ENCODE measurements at places on chromosomes 2 and 18.

DNA sequence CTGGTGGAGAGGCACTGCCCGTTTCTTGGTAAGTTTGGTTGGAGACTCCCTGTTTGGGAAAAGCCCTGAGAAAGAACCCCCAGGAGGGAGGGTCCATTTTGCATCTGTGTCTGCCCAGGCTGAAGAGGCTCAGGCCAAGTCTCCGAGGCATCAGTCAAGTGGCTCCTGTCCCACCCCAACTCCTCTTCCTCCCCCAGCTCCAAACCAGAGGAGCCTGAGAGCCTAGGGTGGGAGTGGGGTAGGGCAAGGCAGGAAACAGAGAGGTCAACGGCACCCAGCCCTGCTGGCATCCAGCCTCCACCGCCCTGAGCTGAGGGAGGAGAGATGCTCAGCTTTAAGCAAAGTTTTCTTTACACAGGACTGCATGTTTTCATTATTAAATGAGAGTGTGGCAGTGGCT, 38.2 kb downstream of the CYP27C1 start:
- no peak for DNase-seq

GRCh38 chr2:96594691-96595152, 43.4 kb downstream of the KANSL3 start:
- DNase-seq, result no peak

- no peak for DNase-seq
Observed at GRCh38 chr2:156311976-156312375, 20.5 kb downstream of the NR4A2 start.

DNA sequence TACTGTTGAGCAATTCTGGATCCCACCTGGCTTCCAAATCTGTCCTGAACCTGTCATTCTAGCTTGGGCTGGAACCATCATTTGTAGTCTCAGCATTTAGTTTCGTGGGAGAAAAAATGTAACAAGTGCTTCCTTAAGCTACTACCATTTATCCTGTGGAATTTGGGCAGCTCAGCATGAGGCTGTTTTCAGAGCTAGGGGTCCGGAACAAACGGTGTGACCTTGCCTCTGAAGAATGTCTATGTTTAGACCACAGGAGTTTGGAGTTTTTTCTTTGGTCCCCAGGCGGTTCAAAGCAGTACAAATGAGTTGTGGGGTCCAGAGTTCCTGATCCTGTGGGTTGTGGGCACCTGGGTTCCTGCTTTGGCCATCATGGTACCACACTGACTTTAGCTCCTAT, 59.1 kb upstream of the TMEM178A start:
- DNase-seq, result no peak

DNA sequence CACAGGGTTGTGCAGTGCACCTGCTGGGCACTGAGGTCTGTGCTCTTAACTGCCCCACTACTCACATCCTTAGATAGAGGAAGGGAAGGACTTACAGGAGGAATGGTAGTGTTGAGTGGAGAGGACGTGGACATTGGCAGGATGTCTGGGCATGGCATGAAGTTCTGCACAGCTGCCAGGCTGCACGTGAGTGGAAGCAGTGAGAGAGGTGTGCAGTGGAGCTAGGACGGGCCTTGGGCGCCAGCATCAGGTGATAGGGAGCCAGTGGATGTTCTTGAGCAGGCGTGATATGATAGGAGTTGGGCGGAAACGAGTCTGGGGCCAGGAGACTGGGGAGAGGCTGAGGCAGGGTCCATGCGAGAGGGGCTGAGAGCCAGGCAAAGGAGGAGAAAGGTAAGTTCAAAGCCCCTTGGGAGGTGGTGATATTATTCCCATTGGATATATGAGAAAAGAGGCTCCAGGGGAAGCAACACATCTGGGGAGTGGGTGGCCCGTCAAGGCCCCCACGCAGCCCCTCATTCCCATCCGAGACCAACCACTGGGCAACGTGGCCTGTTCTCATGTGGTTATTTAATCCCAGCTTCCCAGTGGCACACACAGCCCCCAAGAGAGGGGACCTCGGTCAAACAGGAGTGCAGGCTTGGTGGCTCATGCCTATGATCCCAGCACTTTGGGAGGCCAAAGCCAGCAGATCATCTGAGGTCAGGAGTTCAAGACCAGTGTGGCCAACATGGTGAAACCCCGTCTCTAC, 45.7 kb upstream of the SNED1 start:
- DNase-seq, result no peak

DNA sequence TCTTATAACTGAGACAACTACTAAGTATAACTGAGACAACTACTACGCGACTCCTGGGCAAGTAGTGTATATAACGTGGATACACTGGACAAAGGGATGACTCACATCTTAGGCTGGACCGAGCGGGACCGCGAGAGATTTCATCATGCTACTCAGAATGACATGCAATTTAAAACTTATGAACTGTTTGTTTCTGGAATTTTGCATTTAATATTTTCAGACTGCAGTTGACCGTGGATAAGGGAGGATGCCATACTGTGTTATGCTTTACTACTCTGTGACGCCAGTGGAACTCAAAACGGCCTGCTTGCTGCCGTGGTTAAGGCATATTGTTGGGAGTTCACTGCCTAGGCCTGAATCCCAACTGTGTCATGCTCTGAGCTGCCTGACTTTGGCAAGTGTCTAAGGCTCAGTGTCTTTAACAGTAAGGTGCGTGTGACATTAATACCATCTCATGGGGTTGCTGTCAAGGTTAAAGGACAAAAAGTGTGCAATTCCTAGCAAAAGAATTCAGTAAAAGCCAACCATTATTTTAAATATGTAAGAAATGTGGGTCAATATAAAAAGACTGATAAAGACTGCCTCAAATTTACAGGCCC, 64.6 kb downstream of the BMP10 start:
- no peak for DNase-seq

GRCh38 chr2:42842466-42842865, 50.1 kb upstream of the HAAO start:
- DNase-seq, result no peak

DNA sequence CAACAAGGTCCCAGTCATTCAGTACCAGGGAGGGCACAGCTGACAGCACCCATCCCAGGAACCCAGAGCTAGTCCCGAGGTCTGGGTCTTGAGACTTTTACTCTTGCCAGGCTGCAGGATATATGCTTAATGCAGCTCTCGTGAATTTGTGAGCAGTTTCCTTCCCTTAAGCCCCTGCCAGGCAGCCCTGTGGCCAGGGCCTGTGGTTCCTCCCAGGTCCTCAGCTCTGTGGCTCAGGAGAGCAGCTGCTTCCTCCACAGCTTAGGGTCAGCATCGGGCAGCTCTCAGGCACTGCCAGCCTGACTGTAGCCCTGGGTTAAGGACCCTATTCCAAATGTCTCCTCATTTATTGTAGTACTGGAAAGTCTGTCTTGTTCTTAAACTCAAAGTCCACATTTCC, 1384.8 kb downstream of the RPIA start:
- DNase-seq, result no peak

- DNase-seq, result no peak
Observed at GRCh38 chr2:68031043-68031442, 31.8 kb downstream of the C1D start.

DNA sequence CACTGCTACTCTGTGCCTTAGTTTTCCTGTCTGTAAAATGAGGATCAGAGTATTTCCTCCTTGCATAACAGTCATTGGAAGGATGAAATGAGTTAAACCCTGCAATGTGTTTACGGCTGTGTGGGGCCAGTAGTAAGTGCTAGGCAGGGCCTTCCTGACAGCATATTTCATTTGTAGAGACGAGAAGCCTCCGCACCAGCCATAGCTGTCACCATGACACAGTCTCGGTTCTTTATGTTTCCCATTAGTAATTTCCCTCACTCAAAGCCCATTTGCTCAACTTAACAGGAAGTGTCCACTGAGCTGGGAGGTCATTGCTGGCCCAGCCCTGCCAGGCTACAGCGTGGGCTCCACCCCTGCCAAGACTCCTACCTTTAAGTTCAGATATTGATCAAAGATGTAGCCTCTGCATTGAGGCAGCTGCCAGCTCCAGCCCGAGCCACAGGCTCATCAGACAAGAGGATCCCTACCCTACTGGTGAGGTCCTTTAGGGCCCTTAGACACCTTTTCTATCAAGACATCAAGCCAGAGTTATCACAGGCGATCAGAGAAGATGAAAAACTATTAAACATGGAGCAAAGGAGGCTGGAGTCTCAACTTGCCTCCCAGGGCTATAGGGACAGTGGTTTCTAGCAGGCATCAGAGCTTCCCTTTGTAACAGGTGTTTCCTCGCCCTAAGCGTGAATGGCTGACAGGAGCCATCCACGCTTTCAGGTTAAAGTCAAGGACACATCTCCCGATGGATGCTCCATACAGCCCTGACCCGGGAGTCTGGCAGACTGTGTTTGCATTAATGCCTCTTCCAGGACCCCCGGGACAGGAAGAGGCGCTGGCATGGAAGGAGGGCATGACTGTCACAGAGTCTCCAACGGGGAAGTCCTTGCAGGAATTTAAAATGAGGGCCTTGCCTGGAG, 251.7 kb downstream of the NDUFA10 start:
- DNase-seq, result no peak

DNA sequence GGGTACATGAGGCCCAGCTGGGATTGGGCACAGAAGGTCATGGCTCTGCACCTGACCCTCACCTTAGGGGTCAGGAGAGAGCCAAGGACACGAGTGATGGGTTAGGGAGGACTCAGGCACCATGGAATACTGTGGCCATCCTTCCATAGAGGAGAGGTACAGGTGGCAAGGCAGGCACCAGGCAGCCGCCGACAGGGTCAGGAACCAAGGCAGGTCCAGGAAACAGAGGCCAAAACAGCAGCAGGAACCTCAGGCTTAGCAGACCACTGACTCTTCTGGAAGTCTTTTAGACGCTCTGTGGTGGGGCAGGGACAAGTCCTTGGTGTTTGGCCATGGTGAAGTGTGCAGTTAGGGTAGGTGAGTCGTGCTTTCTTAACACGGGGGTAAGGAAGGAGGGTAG, 128.0 kb downstream of the NEDD4L start:
- no peak for DNase-seq

DNA sequence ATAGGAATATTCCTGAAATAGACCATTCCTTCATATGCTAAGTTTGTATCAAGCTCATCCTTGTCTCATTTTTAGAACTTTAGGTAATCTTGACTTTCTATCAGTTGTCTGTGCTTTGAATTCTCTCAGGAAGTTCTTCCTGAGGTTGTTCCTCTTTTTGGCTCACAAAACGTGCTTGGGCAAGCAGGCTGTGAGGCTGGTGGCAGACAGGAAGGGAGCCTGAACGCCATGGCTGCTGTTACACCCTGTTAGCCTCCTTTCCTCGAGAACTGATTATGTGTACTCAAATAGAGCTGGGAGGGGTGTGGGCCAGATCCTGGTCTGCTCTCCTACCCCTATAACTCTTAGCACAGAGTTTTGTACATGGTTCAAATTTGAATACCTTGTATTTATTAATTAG, 136.4 kb upstream of the CELF4 start:
- DNase-seq, result no peak

DNA sequence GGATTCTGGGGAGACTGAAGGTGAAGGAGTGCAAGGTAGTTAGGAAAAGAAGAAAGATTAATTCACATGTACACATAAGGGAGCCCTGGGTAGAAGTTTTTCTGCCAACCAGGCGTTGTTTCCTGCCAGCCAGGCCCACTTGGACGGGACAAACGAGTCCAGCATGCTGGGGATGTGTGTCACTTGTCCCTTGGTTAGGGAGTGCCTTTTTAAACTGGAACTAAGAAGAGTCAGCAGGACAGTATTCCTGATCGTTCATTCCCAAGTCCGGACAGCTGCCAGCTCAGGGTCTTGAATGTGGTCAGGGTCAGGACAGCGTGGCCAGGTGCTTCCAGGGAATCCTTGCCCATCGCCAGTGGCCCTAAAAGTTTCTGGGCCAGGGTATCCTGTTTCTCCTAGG, 43.2 kb downstream of the POMC start:
- no peak for DNase-seq

DNA sequence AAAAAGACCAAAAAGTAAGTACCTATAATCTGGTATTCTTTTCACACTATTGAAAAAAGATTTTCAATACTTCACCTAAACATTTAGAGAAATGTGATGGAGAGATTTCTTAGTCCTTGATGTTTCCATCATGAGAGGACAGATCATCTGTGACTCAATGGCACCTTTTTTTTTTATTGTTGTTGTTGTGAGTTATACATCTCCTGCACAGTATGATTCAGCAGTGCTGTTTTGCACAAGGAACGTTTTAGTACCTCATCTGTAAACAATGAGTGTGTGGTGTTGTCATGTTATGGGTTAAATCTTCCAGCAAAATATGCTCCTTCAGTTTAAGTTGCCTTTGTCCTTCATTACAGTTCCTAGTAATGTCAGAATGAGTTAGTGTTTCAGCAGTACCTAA, 2.2 kb downstream of the KIAA1328 start:
- DNase-seq, result no peak

DNA sequence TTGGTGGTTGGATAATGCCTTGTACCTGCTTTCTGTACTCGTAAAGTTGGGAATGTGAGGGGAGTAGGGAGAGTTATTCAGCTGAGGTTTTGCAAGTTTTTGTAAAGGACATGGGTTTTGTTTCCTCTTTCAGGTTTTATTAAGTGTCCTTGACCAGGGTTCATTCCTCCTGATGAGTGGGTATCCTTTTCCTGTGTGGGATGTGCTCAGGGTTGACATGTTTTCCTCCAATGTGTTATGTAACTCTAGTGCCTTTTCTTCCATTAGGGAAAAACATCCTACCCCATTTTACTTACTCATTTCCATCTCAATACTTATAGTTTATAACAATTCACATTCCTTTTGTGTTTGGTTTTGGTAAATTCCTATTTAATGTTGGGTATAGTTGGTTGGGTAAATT, 48.4 kb downstream of the OTX1 start:
- DNase-seq, result no peak

GRCh38 chr18:68847219-68847837, 49.4 kb downstream of the CCDC102B start:
- DNase-seq, result no peak

DNA sequence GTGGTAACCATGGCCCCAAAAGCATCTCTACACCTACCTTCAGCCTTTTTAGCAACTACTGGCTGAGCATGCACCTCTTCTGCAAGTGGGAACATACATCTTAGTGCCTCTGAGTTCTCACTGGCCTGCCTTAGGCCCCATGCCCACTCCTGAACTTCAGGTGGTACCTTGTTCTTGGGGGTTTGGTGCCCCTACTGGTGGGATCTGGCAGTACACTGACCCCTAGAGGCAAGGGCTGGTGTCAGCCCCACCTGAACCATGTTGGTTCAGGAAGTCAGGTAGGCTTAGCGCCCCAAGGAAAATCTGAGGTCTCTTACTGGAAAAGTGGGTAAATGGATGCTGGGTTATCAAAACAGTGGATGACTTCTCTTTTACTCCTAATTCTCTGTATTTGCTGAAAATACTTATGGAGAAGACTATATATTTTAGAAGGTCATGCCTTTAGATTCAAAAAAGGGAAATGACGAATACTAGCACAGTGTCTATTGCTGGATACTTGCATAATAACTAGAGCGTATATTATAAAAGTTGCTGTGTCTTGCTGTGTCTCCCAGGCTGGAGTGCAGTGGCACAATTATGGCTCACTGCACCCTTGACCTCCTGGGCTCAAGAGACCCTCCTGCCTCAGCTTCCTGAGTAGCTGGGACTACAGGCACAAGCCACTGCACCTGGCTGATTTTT, 84.6 kb downstream of the RAB31 start:
- no peak for DNase-seq

- DNase-seq, result no peak
Observed at GRCh38 chr2:218781691-218782527, at the start of gene CYP27A1. Gene CYP27A1, plus strand, starts transcription at chr2:218782147. Its CDS starts 36 bp downstream, at chr2:218782183.

- no peak for DNase-seq
Observed at GRCh38 chr2:189124175-189124574, 55.4 kb downstream of the COL5A2 start.

- DNase-seq, result no peak
Observed at GRCh38 chr2:65434592-65435241, 2.3 kb upstream of the SPRED2 start.
